ENCODE measurements at places on chromosomes 1 and 21.

GRCh38 chr1:233607252-233608119, 6.4 kb upstream of the KCNK1 start:
- DNase-seq: no peak

- DNase-seq: no peak
Measured at GRCh38 chr1:19945914-19946313, 22.5 kb upstream of the PLA2G2E start.

DNA sequence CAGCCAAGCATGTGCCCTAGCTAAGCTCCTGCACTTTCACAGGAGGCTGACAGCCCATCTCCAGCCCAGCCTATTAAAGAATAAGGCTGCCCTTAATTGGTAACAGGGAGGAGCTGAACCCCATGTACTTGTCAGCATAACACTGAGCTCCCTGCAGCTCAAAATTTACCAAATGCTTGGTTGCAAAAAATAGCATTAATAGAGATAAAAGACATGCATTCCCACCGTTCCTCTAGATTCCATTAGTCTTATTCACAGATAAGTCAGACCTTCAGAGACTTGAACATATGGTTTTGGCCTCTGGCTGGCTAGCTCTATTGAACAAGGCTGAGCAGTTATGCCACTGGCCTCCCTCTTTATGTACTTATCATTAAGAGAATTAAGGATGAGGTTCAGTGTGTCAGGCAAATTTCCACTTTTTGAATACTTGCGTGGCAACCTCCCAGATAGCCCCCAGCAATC, 29.2 kb downstream of the OLFML3 start:
- DNase-seq: no peak

- DNase-seq: no peak
Measured at GRCh38 chr1:115230281-115230680, 107.8 kb downstream of the NGF start.

- no peak for DNase-seq
Measured at GRCh38 chr1:169550294-169550693, 36.0 kb downstream of the F5 start.

DNA sequence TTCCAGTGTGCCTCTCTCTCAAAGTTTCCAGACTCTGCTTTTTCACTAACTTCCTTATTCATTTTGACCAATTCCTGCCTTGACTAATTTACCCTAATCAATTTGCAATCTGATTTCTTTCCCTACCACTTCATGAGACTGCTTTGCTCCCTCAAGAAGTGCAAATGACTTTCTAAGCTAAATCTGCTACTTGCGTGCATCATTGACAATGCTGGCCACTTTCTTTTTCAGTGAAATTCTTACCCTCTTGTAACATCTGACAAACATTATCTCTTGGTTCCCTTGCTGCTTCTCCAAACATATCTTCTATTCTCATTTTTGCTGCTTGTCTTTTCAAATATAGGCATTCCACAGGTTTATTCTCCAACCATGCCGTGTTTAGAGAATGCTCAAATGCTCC, 659.9 kb downstream of the USP25 start:
- DNase-seq: no peak

DNA sequence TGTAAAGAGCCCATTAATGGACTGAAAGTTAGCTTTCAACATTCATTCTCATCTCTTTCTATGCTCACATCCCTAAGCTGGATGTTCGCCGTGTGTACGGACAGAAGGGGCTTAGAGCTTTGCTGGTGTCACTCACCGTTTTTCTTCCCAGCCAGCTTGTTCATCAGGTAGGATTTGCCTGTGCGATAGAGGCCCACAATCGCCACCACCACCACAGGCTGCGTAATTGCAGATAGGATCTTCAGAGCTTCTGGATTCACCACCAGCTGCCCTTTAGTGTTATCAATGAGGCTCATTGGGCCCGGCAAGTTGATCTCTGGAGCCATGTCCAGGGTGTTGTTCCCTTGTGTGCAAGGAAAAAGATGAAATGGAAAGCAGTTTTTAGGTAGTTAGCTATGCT, 4.3 kb downstream of the GBP2 start:
- DNase-seq: no peak

DNA sequence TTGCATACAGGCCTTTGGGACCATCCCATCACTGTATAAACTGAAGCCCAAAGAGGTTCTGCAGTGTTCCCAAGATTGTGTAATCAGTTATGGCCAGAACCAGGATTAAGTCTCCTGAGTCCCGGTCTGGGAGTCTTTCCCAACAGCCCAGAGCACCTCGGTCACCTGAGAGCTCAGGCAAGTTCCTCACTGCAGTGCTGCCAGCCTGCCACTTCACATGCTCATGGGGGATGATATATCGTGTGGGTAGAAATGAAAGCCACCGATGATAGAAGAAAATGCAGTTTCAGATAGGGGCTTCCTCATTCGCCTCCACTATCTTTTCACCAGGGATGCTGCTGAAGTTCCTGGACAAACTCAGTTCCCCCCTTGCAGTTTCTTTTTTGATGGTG, 30.4 kb downstream of the FHAD1 start:
- DNase-seq: no peak

- no peak for DNase-seq
Measured at GRCh38 chr1:198128533-198128932, 28.3 kb upstream of the NEK7 start.

DNA sequence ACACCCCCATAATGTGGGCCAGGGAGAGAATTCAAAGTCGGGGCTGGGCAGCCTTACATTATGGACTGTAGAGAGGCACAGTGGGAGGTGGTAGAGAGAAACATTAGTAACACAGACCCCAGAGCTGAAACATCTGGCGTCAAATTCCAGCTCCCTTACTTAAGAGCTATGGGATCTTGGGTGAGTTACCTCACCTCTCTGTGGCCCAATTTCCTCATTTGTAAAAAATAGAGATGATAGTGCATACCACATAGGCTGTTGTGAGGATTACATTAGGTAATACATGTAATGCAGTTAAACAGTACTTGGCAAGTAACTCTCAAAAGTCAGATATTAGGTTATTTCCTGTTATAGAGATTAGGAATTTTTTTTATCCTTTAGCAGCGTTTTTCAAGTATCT, 160.5 kb upstream of the KIAA0040 start:
- DNase-seq: no peak

GRCh38 chr1:86205741-86206140, 49.2 kb upstream of the COL24A1 start:
- DNase-seq: no peak

- DNase-seq: no peak
Measured at GRCh38 chr21:36079010-36079649, 9.3 kb downstream of the CBR1 start.

DNA sequence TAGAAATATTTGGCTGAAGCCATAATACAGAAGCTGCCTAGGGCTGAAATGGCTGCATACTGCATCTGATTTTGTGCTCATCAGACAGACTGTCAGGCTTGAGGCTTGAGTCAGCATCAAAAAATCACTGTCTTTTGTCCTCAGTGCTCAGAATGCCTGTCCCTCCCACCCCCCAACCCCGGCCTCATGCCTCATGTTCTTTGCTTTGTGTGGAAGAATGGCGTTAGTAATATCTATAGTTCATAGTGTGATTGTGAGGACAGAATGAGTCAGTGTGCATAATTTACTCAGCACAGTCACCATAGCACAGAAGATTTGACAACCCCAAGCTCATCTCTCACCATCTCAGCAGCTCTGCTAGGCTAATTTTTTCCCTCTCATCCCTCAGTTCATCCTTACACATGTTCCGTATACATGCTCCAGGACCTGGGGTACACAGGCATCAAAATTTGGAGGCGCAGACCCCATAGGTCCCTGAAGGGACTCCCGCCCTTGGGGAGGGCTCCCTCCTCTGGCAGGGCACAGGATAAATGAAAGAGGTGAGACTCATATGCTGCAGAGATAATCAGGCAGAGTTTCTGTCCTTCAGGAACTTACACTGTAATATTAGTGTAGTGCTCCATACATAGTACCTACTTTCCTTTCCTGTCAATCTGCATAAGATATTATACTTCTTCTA, 159.1 kb upstream of the C8B start:
- no peak for DNase-seq

DNA sequence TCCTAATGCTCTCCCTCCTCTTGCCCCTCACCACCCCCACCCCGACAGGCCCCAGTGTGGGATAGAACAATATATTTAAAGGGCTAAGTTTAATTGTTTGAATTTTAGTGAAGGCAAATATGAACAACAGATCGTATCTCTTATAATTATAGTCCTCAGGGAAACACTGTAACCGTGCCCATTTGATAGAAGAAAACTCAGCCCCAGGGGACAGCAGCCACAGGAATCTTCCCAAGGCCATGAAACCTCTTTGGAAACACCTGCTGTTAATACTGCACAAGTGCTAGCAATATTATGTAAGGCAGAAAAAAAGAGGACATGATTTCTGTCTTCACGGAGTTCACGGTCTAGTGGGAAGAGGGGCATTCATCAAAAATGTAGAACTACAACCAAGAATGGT, 142.2 kb downstream of the URB2 start:
- no peak for DNase-seq

DNA sequence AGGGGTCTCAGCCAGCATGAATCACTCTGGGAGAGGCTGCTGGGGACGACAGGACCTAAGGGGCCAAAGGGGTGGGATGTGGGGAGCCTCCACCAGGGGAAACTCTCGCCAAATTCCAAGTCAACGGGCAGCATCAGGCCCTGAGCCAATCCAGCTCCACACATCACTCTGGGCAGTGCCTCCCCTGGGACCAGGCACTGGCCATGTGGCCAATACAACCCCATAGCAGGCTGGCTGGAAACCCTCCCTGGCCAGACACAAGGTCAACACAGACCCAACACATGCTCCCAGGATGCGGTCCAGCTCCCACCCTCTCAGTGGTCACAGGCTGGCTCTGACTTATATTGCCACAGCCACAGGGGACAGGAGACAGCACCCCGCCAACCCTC, 60.0 kb downstream of the MEGF6 start:
- no peak for DNase-seq

- no peak for DNase-seq
Measured at GRCh38 chr1:116944613-116945012, 34.9 kb downstream of the PTGFRN start.

- no peak for DNase-seq
Measured at GRCh38 chr1:23477359-23478144, 6.4 kb downstream of the ASAP3 start.

GRCh38 chr1:207463571-207463970, 9.4 kb downstream of the CR2 start:
- DNase-seq: no peak

DNA sequence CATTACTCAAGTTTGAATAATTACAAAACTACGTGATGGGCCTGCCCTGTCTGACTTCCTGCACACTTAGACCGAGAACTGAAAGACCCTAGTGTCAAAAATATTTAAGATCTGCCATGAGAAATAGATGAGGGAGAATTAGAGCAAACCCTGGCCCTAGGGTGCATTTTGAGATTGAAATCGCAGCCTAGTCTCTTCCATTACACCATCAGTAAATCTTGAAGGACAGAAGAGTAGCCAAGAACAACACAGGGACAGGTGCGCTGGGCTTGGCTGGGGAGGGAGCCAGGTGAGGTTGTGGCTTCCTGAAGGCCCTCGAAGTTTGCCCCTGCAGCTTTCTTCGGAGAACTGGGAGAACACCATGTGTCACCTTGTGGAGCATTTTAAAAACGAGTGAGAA, 36.7 kb upstream of the KIF26B start:
- no peak for DNase-seq

DNA sequence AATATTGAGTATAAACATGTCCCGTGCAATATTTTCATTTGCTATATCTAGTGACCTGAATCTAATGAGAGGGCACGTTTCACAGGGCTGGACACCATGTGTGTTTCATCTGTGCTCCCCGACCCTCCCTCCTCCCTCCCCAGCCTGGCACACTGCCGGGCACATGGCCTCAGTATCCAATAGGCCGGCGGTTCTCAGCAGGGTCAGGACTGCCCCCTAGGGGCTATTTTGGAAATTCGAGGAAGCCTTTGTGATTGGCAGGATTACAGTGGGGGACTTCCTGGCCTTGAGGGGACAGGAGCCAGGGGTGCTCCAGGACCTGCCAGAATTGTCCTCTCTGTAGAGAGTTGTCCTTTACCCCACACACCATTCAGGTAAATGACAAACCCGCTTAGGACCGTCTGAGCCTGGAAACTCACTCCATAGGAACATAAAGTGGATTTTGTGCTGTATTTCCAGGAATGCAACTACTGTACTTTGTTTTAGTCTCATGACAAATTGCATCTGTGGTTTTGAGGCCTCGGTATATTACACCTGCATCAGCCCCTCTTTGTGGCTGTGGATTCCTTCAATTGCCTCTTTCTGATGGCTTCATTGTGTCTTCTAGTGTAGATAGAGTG, 109.5 kb upstream of the SIM2 start:
- DNase-seq: peak; percentile 27

GRCh38 chr1:54543729-54544496, 4.1 kb upstream of the ACOT11 start:
- DNase-seq: no peak

- peak; percentile 38 for DNase-seq
Measured at GRCh38 chr1:11707621-11708276, 16.2 kb downstream of the DRAXIN start.

- DNase-seq: no peak
Measured at GRCh38 chr1:173122344-173122935, 71.7 kb upstream of the TNFSF18 start.
